ENCODE measurements at places on chromosomes 5 and 9.

DNA sequence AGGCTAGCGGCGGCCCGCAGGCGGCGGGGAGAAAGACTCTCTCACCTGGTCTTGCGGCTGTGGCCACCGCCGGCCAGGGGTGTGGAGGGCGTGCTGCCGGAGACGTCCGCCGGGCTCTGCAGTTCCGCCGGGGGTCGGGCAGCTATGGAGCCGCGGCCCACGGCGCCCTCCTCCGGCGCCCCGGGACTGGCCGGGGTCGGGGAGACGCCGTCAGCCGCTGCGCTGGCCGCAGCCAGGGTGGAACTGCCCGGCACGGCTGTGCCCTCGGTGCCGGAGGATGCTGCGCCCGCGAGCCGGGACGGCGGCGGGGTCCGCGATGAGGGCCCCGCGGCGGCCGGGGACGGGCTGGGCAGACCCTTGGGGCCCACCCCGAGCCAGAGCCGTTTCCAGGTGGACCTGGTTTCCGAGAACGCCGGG lies 253 bp downstream of the SLC12A2 start:
- no peak for DNase-seq

GRCh38 chr9:69975681-69976080 lies 68.0 kb upstream of the MAMDC2 start:
- DNase-seq = no peak

DNA sequence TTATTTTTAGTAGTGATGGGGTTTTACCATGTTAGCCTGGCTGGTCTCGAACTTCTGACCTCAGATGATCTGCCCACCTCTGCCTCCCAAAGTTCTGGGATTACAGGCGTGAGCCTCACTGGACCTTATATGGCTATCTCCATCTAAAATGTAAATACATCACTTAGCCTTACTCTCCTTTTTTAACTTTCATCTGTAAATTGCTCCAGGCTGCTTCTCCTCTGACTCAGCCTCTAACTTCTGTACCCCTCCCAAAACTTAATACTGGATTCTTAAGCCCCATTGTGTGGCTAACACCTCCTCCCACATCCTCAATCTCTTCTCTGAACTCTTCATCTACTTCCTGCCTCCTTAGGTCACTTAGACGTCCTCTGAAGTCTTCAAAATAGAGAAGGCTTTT lies 4.0 kb downstream of the SNX30 start:
- no peak for DNase-seq

GRCh38 chr9:96068511-96068910 lies 193.0 kb downstream of the ERCC6L2 start:
- peak; percentile 13 for DNase-seq

DNA sequence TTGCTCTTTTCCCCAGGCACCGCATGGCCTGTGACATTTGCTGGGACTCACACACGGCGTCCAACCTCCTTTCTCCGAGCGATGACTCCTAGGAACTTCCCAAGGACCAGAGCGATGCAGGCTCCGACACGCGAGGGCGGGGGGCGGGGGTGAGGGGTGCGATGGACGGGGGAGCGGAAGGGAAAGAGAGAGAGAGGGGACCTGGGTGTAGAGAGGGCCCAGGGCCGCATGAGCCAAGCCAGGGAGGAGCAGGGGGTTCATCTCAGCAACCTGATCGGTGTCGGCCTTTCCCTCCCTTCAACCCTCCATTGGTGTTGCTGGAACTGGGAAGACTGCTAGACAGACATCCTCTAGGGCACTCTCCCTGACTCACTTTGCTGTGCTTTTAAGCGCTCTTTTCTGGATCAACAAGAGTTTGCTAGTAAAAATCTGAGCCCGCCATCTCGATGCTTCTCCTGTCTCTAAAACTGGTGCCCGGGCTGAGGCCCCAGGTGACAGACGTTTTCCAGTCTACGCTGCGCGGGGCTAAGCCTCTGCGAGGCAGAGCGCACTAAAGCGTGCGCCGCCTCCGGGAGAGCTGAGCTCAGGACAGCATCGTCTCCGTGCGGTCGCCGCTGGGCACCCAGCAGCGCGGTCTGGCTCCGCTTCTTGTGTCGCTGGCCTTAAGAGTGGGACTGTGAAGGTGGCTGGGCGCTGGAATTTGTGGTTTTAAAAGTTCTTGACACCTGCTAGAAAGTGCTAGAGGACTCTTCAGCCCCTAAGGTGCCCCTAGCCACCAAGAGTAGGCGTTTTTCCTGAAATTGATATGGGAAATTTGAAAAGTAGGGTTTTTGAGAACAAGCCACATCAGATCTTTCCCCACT lies 1.0 kb upstream of the TSLP start:
- peak; percentile 66 for DNase-seq

DNA sequence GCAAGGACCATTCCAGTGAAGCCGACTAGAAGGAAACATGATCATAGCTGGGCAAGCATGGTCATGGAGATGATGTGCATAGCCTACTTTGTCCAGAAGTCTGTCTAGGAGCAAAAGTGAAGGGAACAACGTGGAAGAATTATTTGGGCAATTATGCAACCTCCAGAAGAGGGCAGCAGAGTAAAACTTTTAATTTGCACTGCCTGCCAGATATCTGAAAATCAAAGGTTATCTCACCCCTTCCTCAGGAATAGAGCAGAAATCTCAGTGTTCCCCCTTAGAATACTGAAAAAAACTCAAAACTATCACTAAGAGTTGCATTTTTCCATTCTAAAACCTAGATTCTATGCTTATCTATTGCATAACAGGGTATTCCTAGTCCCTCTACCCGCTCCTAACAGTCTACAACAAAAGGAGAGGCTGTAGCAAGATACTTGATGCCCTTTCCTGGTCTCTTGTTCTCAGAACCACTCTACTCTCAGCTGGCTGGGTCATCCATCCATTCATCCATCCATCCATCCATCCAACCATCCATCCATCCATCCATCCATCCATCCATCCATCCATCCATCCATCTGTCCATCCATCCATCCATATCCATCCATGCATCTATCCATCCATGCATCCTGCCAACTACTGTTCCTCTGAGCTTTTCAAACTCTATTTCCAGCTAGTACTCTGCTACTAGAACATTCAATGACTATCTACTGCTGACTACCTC lies 8.4 kb upstream of the SETD9 start:
- DNase-seq = no peak

GRCh38 chr9:134571946-134572917 lies 69.4 kb upstream of the COL5A1 start:
- peak; percentile 61 for DNase-seq

DNA sequence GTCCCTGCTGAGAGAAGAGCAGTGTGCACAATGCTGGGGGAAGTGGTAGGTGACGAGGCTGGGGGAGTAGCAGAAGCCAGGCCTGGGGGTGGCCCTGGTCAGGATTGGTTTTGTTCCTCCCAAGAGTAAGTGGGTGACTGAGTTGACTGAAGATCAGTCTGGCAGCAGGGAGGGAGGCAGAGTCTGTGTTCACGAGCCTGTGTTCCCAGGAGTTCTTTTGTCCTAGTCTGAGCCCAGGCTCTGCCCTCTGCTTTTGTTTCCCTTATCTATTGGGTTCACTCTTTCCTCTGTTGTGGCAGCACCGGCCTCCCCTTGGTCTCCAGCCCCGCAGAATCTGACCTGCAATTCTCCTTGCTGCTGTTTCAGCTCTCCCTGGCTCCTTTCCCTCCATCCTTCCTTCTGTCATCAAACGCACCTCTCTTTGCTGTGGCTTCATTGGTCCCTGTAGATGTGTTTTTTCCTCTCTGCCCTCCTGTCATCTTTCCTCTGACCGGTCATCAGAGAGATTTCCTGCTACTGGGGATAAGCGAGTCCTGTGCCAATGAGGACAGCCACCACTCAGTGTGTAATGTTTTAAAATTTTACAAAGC lies 607.4 kb downstream of the KIF4B start:
- no peak for DNase-seq

DNA sequence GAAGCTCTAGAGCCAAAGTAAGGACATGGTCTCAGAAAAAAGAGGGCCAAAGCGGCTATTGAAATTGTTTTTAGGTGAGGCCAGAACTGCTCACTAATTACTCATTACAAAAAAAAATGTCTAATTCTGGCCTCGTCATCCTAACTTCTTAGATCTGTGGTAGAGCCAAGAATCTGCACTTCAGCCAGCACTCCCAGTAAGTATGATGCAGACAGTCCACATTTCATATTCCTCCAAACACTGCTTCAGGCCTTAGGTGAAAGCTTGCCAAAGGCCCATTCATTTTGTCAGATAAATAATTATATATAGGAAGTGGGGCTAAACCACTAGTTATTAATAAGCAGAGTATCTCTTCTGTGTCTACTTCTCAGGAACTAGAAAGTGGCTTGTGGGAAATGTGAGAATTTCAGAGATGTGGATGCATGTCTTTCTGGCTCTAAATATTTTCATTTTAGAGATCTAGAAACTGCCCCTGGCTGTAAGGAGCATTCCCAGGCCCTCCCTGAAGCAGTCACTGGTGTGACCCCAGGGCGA lies 554.0 kb downstream of the TLE4 start:
- no peak for DNase-seq

- no peak for DNase-seq
Observed at GRCh38 chr5:66529704-66530103, 66.5 kb upstream of the MAST4 start.

GRCh38 chr9:37468620-37469019 lies 3.4 kb upstream of the ZBTB5 start:
- DNase-seq = no peak

- peak; percentile 92 for DNase-seq
Observed at GRCh38 chr9:133994353-133995011, 2.4 kb upstream of the VAV2 start.

GRCh38 chr5:101647861-101648260 lies 648.2 kb downstream of the SLCO4C1 start:
- no peak for DNase-seq

DNA sequence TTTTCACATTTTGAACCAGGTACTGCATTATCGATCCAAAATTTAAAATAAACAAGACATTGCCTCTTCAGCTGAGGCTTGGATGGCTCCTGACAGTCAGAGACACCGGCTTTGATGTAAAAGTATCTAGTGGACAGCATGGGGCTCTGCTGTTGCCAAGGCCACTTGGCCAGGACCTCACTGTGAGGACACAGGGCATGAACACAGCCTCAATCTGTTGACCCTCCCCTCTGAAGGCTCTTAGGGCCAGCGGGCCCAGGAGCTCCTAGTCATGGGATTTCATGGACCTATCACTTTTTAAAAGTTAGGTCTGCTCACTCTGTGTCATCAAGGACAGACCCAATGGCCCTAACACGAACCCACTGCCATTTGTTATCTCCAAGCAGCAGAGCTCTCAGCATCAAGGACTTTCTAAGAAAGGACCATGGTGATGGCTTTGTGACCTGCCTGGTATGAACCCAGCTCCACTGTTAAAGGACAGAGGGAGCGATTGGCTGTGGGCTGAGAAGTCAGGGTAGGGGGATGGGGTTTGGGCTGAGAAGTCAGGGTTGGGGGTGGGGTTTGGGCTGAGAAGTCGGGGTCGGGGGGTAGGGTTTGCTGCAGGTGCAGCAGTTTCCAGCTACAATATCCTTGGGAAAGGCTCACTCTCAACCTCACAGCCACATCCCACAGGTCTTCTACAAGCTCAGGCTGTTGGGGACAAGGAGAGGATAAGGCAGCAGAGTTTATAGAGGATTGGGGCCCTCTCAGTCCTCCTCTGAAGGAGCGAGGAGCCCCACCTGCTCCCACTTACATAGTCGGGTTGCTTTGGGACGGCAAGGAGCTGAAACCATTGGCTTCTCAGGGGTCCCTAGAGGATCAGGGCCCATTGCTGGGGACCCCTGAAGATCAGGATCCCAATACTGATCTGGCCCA lies 146.8 kb downstream of the BARX1 start:
- DNase-seq = peak; percentile 33

DNA sequence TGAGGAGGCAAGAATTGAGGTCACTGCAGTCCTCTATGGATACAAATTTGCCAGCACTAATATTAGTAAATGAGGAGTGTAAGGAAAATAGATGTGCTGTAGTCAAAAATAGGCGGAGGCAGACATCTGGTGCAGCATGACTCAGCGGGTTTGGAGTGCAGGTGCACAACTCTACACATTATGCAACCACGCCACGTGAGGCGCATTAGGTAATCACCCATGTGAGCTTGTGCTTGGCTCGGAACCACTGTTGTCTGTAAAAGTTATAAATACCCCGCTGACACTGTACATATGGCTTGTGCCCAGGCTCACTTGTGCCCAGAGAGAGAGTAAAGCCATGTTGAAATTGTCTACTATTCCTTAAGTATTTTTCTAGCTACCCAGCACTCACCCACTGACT lies 623.5 kb upstream of the NUDT12 start:
- no peak for DNase-seq

DNA sequence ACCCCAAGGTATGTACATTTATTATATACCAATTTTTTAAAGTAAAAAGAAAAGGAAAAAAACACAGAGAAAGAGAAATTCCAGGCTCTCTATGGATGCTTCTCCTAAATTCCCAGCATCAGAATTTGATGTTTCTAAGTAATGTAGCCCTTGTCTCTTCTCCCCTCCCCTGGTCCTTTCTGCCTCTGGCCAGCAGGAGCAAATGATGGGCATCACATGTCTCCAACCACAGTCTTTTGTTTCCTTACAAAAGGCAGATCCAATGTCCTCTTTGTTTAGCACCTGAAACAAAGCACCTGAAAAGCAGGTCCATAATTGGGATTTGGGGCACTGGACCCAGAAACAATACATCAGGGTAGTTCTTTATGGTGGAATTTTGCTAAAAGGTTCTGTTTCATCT lies 50.4 kb upstream of the APC start:
- DNase-seq = no peak

DNA sequence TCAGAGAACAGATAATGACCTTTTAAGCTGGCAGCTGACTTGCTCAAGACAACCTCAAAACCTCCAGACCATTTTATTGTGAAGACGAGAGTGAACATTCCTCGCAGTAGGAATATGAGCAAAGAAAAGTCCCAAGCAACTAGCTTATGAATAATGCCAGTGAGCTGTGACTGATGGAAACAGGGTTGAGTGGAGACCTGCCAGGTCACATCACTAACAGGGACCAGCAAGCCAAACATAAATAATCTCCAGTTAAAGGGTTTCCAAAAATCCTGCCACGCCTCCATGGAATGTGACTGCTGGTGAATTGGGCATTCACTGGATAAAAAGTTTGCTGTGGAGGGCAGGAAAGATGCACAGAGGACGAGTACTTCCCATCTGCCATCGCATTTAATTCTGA lies 185.4 kb downstream of the CRB2 start:
- no peak for DNase-seq

DNA sequence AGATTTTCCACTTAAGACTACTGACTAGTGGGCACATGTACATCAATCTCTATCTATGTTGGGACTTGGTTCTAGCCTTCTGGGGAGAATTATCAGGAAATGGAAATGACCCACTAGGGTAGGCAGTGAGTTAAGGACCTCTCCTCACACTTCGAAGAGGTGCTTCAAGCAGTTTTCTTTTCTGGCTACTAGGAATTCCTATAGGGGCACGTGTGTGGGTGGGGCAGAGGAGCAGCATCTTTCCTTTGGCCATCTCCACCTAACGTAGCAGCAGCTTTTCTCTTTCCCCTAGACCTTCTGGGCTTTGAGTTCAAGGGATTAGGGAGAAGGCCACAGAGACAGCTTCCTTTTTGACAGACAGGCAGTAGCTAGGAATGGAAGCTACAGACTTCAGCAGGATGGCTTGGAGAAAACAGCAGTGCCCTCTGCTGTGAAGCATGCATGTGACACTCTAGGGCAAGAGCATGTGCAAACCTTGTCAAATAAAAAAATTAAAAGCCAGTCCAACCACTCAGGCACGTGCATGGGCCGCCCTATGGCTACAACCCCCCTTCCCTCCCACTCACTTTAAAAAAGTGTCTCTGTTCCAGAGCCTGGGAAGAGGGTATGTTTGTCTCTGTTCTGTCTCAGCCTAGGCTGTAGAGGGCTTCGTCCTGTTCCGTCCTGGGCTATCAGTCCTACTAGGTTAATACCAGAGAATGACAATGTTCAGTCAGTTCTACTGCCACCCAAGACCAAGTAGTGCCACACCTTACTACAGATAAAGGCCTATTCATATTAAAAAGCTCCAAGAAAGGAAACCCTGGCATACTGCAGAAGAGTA lies 8.7 kb upstream of the GFRA3 start:
- no peak for DNase-seq

GRCh38 chr9:132651259-132651658 lies 18.5 kb downstream of the DDX31 start:
- DNase-seq = no peak
